ENCODE measurements at places on chromosomes 3 and 15.

GRCh38 chr15:68556139-68556990 lies 22.4 kb upstream of the CORO2B start:
- no peak for DNase-seq

GRCh38 chr3:52283306-52283705 lies 4.3 kb upstream of the GLYCTK start:
- no peak for DNase-seq

GRCh38 chr3:61936344-61936937 lies 375.1 kb downstream of the PTPRG start:
- no peak for DNase-seq

GRCh38 chr3:43104660-43105595 lies 951 bp downstream of the POMGNT2 start:
- DNase-seq: no peak

DNA sequence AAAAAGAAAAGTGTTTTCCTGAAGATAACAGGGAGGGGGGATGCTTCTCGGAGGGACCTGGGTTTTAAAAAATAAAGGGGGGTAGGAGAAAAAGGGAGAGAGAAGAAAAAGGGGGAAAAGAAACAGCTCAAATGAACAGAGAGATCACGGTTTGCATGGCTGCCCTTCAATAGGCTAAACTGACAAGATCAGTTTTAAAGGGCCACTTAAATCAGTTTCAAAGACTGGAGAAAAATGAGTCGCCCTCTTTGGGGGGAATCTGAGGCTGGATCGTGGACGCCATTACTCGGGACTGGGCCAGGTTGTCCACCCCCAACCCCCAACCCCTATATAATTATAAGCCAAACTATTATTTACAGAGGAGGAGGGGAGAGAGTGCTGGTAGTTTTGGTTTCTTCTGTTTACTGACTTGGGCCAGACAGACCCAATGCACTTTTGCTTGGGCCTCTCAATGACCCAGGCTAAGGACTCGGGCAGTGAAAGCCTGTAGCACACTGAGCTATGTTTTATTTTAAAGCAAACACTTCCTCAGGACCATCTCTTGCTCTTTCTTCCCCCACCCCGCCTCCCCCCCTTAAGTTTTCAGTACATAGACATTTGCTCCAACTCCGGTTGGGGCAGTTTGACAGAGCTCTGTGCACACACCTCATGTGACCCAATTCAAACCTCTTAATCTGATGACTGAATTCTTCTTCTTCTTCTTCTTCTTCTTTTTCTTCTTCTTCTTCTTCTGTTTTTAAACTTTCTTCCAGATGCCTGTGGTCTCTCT lies 6.3 kb downstream of the NR2F2 start:
- no peak for DNase-seq

DNA sequence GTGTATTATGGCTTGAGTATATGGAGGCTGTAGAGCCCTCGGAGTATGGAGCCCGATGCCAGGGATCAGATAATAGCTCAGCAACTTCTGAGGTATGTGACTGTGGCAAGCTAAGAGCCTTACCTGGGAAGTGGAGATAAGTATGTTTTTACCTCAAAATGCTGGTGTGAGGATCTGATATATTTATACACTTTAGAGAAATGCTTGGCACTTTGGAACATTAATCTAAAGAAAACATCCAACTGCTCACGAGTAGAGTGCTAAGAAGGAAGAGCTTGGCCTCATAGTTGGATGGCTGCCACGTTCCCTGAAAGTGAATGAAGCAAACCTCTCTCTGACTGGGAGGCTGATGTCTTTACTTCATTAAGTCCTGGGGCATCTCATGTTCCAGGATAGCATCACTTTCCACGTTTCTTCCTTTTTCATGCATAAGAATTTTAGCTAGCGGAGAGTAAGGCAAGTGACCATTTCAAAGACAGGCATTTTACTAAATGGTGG lies 58.9 kb upstream of the GOLGA8J start:
- DNase-seq: no peak

DNA sequence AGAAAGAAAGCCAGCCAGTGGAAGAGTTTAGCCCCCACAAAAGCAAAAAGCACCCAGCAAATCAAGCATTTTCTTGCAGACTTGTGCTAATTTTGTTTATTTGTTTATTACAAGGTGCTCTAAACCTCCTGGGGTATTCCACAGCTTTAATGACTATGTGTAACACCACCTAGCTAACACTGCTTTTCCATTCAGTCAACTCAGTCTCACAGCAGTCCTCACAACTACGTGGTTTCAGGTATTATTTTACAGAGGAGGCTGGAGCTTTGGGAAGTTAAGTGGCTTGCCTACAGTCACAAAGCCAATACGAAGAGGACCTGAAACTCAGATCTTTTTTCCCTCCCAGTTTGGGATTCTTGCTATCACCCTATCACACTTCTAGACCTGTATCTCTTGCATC lies 14.8 kb downstream of the SOX14 start:
- no peak for DNase-seq

DNA sequence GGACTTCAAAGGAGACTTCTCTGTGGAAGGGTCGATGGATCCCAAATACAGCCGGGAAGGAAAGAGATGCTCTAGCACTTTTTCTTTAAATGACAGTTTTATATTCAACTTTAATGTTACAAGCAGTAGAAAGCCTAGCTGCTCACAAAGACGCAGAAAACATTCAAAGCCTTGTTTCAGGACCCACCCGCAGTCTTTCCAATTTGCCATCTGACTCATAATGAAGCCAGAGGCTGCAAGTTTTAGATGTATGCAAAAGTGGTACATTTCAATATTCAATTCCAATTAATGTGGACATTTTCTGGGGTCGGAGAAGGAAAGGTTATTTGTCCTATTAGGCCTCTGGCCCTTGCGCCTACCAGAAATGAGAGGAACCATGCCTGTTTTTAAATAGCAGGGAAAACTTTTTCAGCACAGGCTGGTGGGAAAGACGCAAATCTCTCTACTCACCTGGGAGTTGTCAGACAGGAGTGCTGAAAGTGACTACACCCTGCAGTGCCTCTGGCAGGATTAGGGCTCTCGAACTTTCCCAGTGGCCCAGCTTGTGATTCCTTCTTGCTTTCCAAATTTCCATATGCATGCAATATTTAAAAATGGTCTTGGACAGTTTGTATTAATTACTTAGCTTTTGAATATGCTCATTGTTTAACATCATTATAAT lies 117.4 kb upstream of the MBNL1 start:
- no peak for DNase-seq

DNA sequence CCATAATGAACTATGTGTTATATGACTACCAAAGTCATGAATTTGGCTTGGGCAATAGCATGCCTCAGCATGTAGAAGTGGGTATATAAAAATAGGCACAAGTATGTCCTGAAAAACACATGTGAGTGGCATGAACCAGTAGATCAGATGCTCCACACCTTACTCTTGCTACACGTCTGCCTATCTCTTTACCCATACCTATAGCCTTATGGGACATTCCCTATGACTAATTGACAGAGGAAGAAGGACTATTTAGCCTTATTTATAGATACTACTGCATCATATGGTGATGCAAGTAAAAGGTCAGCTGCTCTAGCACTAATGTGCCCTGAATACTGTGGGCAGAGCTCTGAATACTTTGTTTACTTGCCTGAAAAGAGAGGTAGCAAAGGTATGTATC lies 81.0 kb upstream of the ZPLD1 start:
- DNase-seq: no peak

- DNase-seq: no peak
Measured at GRCh38 chr3:196175116-196175625, 36.0 kb downstream of the ZDHHC19 start.

GRCh38 chr15:62647202-62647842 lies 395.2 kb upstream of the TPM1 start:
- no peak for DNase-seq

DNA sequence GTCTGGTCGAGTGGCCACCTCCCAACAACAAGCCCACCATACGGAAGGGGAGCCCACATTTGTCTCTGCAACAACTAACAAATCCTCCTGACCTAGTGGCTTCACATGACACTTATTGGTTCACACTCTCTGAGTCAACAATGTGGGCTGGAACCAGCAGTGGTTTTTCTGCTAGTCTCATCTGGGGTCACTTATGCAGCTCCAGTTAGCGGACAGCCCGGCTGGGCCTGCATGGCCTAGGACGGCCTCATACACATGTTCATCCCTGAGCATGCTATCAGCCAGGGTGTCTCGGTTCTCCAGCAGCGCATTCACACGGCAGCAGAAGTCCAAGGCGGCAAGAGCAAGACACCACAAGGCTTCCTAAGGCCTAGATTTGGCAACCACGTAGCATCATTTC lies 281.7 kb downstream of the XXYLT1 start:
- DNase-seq: no peak

- no peak for DNase-seq
Measured at GRCh38 chr3:128094295-128095151, 29.1 kb downstream of the RUVBL1 start.

DNA sequence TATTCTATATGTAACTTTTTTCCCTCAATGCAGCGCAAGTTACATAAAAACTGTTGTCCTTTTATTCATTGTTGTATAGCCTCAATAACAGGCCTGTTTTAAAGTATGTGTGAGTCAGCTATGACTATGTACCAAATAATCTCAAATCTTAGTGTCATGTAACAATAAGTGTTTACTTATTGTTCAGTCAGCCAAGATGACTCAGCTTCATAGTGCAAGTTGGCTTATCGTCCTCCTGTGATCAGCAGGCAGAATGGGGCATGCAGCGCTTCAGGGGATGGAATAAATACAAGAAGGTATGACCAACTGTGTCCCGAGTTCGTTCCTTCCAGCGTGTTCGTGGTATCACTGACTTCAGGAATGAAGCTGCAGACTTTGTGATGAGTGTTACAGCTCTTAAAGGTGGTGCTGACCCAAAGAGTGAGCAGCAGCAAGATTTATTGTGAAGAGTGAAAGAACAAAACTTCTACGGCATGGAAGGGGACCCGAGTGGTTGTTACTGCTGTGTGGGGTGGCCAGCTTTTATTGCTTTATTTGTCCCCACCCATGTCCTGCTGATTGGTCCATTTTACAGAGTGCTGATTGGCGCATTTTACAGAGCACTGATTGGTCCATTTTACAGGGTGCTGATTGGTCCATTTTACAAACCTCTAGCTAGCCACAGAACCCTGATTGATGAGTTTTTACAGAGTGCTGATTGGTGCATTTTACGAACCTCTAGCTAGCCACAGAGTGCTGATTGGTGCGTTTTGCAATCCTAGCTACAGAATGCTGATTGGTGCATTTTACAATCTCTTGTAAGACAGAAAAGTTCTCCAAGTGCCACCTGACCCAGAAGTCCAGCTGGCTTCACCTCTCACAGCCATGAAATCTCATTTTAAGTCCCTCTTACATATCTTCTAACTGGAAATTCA lies 1016.0 kb downstream of the MCTP2 start:
- DNase-seq: no peak

- no peak for DNase-seq
Measured at GRCh38 chr3:170712798-170713197, 126.9 kb upstream of the SLC7A14 start.

Measured in stimulated activated CD4-positive, alpha-beta T cell treated with anti-CD3 and anti-CD28 coated beads, Interleukin-15, amount 100 ng/mL, for 1 hour (primary cell).